ENCODE measurements at places on chromosomes 1 and 21.

GRCh38 chr1:183898001-183898396, 93.1 kb downstream of the RGL1 start:
- DNase-seq = peak; percentile 54

GRCh38 chr1:211885747-211886522, 55.4 kb upstream of the LPGAT1 start:
- DNase-seq = no peak

- peak; percentile 54 for DNase-seq
Observed at GRCh38 chr1:198258491-198258890, 101.7 kb downstream of the NEK7 start.

DNA sequence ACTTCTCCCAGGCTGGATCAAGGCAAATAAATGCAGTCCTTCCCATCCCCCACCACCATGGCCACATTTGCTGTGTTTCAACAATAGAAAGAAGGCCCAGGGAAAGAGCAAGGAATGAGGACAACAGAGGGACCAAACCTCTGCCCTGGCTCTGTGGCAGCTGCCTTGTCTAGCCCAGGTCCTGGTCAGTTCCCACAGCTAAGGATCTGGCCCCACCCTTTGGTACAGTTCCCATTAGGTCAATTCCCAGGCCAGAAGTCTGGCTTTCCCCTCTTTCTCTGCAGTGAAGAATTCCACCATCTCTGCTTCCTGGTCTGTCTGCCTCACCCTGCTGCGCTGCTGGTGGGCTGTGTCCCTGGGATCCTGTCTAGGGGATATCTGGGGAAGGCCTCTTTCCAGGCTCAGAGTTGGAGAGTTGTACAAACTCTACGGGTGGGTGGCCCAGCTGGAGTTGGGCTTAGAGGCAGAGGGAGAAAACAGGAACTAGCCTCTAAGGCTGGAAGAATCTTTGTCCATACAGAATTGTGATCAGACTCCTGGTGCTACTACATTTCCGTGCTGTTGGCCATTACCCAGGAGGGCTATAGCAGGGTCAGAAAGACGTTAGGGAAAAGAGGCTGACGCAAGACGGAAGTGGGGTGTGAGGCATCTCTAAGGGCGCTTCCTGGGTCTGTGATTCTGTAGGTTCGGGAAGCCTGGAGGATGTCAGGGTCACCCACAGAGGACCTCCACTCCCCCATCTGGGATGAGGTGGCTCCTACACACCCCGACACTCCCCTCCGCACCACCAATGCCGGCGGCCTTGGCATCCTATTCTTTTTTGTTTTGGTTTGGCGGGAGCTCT, 953 bp upstream of the NDUFS2 start:
- no peak for DNase-seq

DNA sequence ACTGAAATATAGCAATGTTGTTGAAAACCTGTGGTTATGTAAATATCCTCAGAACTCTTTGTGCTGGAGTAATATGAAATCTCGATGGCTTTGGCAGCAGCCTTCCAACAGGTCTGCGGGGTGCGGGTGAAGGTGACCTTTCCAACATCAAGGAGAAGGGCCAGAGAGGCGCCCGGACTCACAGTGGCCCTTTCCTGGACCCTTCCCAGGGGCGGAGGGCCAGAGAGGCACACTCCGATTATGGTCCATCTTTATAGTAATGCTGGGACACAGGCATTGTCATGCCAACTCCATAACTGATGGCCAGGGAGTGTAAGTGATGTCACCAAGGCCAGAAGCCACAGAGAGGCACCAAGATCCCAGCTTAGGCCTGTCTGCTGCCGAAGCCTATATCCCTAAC, 18.1 kb downstream of the SLC37A1 start:
- no peak for DNase-seq

DNA sequence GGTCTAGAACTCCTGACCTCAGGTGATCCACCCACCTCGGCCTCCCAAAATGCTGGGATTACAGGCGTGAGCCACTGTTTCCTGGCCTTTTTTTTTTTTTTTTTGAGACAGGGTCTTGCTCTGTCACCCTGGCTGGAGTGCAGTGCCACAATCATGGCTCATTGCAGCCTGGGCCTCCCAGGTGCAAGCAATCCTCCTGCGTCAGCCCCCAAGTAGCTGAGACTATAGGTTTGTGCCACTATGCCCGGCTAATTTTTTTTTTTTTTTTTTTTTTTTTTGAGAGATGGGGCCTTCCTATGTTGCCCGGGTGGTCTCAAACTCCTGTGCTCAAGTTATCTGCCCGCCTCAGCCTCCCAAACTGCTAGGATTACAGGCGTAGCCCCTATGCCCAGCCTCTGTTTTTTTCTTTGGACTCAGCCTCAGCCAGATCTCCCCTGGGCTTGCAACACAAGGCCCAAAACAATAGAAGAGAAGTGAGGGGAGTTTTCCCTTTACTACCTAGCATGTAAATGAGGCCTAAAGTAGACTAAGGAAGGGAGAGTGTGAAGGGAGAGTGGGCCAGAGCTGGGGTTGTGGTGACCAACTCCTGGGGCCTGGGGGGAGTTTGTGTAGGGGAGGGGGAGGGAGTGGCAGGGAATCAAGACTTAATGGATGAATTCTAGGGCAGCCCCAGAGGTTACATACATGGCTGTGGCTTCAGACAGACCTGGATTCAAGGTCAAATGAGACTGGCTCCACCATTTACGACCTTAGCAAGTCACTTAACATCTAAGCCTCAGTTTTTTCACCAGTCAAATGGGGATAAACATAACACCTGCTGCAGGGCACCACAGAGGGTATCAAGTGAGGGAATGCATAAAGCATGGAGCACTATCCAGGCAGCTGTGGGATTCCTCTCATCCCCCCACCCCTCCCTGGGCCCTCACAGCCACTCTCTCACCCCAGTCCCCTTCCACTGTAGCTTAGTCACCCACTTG, 1.6 kb upstream of the CD52 start:
- peak; percentile 32 for DNase-seq

GRCh38 chr1:161408429-161409052, 40.9 kb upstream of the CFAP126 start:
- DNase-seq = no peak

DNA sequence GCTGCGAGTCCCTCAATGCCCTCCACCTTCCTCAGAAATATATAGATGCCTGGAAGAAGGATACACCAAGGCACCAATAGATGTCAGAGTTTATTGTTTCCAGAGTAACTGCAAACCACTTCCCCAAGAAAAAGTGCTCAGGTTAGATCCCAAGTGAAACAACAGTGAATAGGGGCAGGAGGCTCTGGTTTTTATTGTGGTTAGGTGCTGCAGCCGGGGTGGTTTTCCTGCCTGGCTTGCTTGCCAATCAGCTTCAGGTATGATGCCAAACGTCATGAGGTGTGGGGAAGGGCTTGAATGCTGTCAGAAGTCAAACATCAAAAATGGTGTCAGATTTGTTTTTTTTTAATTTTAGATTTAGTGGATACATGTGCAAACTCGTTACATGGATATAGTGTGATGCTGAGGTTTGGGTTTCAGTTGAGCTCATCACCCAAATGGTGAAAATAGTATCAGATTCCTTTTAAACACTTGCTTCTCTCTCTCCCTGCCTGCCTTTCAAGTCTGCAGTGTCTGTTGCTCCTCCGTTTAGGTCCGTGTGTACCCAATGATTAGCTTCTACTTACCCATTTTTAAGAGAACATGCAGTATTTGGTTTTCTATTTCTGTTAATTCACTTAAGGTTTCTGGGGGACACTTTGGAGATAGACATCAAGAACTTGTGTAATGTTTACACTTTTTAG, 1317.0 kb downstream of the MRPL39 start:
- peak; percentile 3 for DNase-seq

GRCh38 chr1:43509740-43510375, 20.8 kb upstream of the PTPRF start:
- peak; percentile 74 for DNase-seq
